PC-3 (cell line): ENCODE measurements at places on chromosomes 6 and 20. TPM values are rescaled to one million over a fixed set of nuclear protein-coding genes. Genes with fewer than 3 reads are reported as not detected.

Gene NOTCH4
- total RNA-seq = 1.7 and 1.8 TPM in 2 replicates

DNA sequence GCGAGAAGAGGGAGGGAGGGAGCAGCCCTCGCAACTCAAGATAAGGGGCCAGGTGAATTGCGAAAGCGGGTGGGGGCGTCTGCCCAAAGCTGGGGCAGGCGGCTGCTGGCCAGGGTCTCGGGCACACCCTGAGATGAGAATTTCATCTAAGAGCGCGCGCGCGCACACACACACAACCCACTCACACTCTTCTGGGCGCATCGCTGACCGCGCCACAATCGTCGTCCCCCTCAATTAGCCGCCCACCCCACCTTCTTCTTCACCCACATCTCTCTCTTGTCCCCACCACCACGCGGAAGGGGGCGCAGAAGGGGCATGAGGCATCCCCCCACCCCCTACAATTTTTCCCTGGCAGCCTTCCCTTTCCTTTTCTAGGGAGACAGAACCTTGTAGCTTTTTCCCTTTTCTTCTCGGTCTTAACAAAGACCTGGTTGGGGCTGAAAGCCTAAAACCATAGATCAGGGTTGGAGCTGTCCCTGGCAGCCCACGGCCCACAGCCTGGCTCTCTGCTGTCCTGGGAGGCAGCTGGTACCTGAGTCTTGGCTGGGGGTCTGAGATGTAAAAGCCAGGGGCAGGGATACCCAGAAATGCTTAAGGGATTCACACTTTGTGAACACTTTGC, 737 bp upstream of the PTPRT start:
- no peak for DNase-seq
- no peaks in the 10 kb centered on the region for H3K4me1 ChIP-seq
- no peaks in the 10 kb centered on the region for H3K36me3 ChIP-seq
- peaks cover 66% of the 10 kb centered on the region for H3K27me3 ChIP-seq
- no peak overlapping the region for H3K27ac ChIP-seq

Gene ATF6B
- total RNA-seq = 33.4 and 35.7 TPM in 2 replicates

Gene GLP1R
- not detected in 2 replicates for total RNA-seq

- no peak for DNase-seq
- no peaks in the 10 kb centered on the region for H3K4me1 ChIP-seq
- H3K27ac ChIP-seq = no peak overlapping the region
These were observed 479.6 kb upstream of the CHD6 start for GRCh38 chr20:42097741-42098140.

- H3K27ac ChIP-seq = no peak overlapping the region
- H3K4me1 ChIP-seq = no peaks in the 10 kb centered on the region
- peak; percentile 13 for DNase-seq
- H3K27me3 ChIP-seq = no peaks in the 10 kb centered on the region
- H3K36me3 ChIP-seq = no peaks in the 10 kb centered on the region
These were observed 141.6 kb downstream of the BTBD9 start for GRCh38 chr6:38498085-38498484.

GRCh38 chr20:24389686-24390085, 79.7 kb upstream of the SYNDIG1 start:
- H3K27me3 ChIP-seq = peaks cover 69% of the 10 kb centered on the region
- no peak for DNase-seq
- H3K4me3 ChIP-seq = no peak overlapping the region
- H3K36me3 ChIP-seq = no peaks in the 10 kb centered on the region
- no peak overlapping the region for H3K27ac ChIP-seq

- no peaks in the 10 kb centered on the region; the same call in 1 of the 2 replicates for H3K36me3 ChIP-seq
- no peaks in the 10 kb centered on the region for H3K4me1 ChIP-seq
- H3K27ac ChIP-seq = no peak overlapping the region
- no peaks in the 10 kb centered on the region for H3K27me3 ChIP-seq
- H3K4me3 ChIP-seq = no peak overlapping the region
- DNase-seq = no peak
These were observed 16.2 kb downstream of the PM20D2 start for GRCh38 chr6:89162047-89162371.

- no peak for DNase-seq
- H3K36me3 ChIP-seq = no peaks in the 10 kb centered on the region
- no peaks in the 10 kb centered on the region for H3K27me3 ChIP-seq
These were observed 5.0 kb downstream of the ASIP start for GRCh38 chr20:34246126-34246626.

- no peak for DNase-seq
- H3K27me3 ChIP-seq = peaks cover 62% of the 10 kb centered on the region
- H3K27ac ChIP-seq = no peak overlapping the region
- H3K4me1 ChIP-seq = no peaks in the 10 kb centered on the region
- H3K36me3 ChIP-seq = no peaks in the 10 kb centered on the region
- no peak overlapping the region for H3K4me3 ChIP-seq
These were observed 86.2 kb upstream of the SNAP25 start for GRCh38 chr20:10132387-10132786.

- no peak overlapping the region for H3K4me3 ChIP-seq
- no peaks in the 10 kb centered on the region for H3K4me1 ChIP-seq
- no peak overlapping the region for H3K27ac ChIP-seq
- DNase-seq = no peak
- no peaks in the 10 kb centered on the region for H3K36me3 ChIP-seq
These were observed 60.7 kb upstream of the LAMA2 start for GRCh38 chr6:128822271-128822670.

DNA sequence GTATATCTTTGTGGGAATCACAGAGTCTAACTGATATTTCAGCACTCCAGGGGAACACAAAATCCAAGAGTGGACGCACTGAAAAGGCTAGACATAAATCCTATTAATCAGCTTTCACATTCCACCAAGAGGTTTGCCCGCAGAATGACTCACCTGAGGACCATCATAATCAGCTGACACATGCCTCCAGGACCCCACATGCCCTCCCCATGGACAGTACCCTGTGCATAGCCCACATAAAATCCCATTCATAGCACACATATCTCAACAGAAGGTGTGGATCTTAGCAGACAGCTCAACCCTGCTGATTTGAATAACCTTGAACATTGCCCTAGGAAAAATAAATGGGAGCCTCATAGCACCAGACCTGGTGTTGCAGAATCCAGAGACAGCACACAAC, 246.8 kb upstream of the TENT5A start:
- H3K27ac ChIP-seq = peak overlapping the region; percentile 99
- no peak overlapping the region for H3K4me3 ChIP-seq
- H3K36me3 ChIP-seq = no peaks in the 10 kb centered on the region

Gene OR2H2
- total RNA-seq = not detected in 2 replicates

DNA sequence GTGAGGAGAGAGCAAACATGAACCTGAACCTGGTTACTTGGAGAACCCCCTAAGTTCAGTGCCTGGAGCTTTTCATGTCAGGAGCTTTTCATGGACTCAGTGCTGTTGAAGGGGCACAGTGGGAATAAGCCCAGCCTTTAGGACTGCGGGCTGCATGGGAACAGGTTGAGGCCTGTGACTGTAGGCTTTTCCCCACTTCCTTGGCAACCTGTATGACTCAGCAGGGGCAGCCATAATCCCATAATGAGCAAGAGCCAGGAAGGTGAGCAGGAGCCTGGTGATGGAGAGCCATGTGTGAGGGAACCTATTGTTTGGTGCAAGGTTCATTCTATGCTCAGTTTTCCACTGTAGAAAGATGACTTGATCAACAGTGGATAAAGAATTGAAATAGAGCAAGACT, 23.4 kb downstream of the MEP1A start:
- no peaks in the 10 kb centered on the region for H3K36me3 ChIP-seq
- H3K4me1 ChIP-seq = 0 out of 2 replicates have a peak, but pooled peaks cover 5% of the 10 kb centered on the region
- no peak overlapping the region for H3K4me3 ChIP-seq

GRCh38 chr20:3223651-3223993, 14.3 kb downstream of the ITPA start:
- DNase-seq = no peak
- no peaks in the 10 kb centered on the region for H3K27me3 ChIP-seq
- peaks cover 15% of the 10 kb centered on the region; the same call in 1 of the 2 replicates for H3K36me3 ChIP-seq
- H3K4me1 ChIP-seq = peaks cover 52% of the 10 kb centered on the region

DNA sequence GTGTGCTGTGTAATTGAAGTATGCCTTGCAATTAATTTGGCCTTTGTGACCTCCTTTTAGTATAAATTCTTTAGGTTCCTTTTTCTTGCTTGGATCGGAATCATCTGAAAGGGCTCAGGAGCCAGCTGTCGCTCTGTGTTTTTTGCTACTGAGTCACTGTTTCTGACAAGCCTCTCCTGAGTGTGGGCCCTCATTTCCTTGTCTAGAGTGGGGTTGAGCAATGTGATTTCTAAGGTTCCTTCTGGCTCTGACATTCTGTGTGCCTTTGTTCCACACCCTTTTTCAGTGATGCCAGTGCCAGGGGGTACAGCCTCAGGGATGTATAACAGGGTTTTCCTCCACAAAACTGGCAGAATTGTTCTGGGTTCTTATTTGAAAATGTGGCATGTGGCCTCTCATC, 26.5 kb downstream of the DAAM2 start:
- no peak overlapping the region for H3K27ac ChIP-seq
- DNase-seq = no peak
- H3K36me3 ChIP-seq = no peaks in the 10 kb centered on the region
- H3K4me1 ChIP-seq = no peaks in the 10 kb centered on the region
- no peak overlapping the region for H3K4me3 ChIP-seq

GRCh38 chr20:63084563-63084927, 77.8 kb upstream of the BHLHE23 start:
- H3K27me3 ChIP-seq = peaks cover 53% of the 10 kb centered on the region
- H3K4me3 ChIP-seq = no peak overlapping the region
- H3K36me3 ChIP-seq = no peaks in the 10 kb centered on the region
- DNase-seq = no peak

DNA sequence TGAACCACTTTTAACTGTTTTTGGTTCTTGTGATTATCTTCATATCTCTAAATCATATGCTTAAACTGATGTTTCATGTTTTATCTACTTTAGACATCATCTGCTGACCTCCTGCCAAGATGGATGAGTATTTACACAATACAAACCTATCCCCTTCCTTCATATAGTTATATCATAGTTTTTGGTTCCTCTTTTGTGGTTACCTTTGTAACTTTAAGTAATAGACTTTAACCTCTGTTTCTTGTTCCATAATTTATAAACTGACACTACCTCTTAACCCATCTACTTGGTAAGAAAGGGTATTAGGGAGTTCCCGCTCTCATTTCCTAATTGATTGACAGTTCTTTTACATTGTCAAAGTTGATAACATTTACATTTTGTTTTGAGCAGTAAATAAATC, 11.9 kb downstream of the PCMT1 start:
- H3K4me3 ChIP-seq = no peak overlapping the region
- peaks cover 7% of the 10 kb centered on the region for H3K36me3 ChIP-seq
- H3K4me1 ChIP-seq = no peaks in the 10 kb centered on the region
- H3K27ac ChIP-seq = no peak overlapping the region
- no peak for DNase-seq

Gene EEF1A2
- total RNA-seq = 463 and 559 TPM in 2 replicates

GRCh38 chr6:128413291-128413690, 107.1 kb downstream of the PTPRK start:
- no peak overlapping the region for H3K27ac ChIP-seq
- H3K27me3 ChIP-seq = no peaks in the 10 kb centered on the region

Gene CAGE1
- total RNA-seq = 0.29 TPM in 1 of 2 replicates, not detected in the other

DNA sequence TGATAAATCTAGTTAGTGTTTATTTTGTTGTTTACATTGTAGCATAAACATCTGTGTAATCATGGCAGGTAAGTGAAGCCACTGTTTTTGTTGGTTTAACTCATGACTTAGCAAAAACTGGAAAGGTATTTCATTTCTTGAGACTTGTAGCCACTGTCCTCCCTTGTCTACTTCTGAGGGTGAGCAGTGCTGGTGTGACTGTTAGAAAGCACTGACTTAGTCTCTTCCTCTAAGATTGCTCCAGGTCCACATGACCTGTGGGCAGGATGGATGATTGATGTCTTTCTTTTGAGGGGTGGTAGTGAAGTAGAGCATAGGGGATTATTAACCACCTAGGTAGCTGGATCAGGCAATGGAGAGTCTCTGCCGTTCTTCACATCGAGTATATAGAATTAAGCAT, 203.8 kb downstream of the ARID1B start:
- H3K27ac ChIP-seq = peak overlapping the region; percentile 61
- no peaks in the 10 kb centered on the region for H3K27me3 ChIP-seq
- H3K4me3 ChIP-seq = peak overlapping the region; percentile 7; the same call in 1 of the 2 replicates

GRCh38 chr20:43985121-43985520, 70.5 kb downstream of the TOX2 start:
- H3K27ac ChIP-seq = no peak overlapping the region
- no peak overlapping the region for H3K4me3 ChIP-seq
- H3K27me3 ChIP-seq = no peaks in the 10 kb centered on the region
- no peaks in the 10 kb centered on the region for H3K36me3 ChIP-seq
- no peaks in the 10 kb centered on the region for H3K4me1 ChIP-seq

GRCh38 chr20:4110885-4111284, 95.5 kb upstream of the RNF24 start:
- H3K36me3 ChIP-seq = no peaks in the 10 kb centered on the region
- H3K4me1 ChIP-seq = peaks cover 40% of the 10 kb centered on the region
- no peak overlapping the region for H3K4me3 ChIP-seq
- H3K27me3 ChIP-seq = no peaks in the 10 kb centered on the region
- peak overlapping the region; percentile 64; the same call in 1 of the 2 replicates for H3K27ac ChIP-seq

- H3K4me1 ChIP-seq = peaks cover 4% of the 10 kb centered on the region; the same call in 1 of the 2 replicates
- no peaks in the 10 kb centered on the region for H3K36me3 ChIP-seq
- H3K4me3 ChIP-seq = no peak overlapping the region
- H3K27me3 ChIP-seq = peaks cover 53% of the 10 kb centered on the region
These were observed 117.6 kb upstream of the ZFP64 start for GRCh38 chr20:52309181-52309580.

- peaks cover 20% of the 10 kb centered on the region for H3K27me3 ChIP-seq
- H3K36me3 ChIP-seq = no peaks in the 10 kb centered on the region
- DNase-seq = no peak
- H3K4me1 ChIP-seq = no peaks in the 10 kb centered on the region
- no peak overlapping the region for H3K4me3 ChIP-seq
These were observed 205.9 kb upstream of the KCNG1 start for GRCh38 chr20:51228763-51229162.

DNA sequence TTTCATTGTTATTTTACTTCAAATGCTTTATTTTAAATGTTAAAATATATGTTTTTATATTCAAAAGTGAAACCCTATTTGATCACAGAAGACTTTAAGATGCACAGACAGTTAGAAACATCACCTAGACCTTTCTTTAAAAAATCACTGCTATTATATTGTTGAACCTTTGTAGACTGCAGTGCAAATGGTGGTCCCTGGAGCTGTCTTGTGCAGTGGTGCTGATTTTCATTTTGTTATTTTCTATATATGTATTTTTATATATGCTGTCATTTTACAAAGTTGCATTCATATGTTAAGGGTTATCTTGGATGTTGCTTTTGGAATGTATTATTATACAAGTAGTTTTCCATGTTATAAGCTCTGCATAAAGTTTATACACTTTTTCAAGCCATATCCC, 18.7 kb upstream of the HLA-B start:
- H3K27ac ChIP-seq = no peak overlapping the region
- peaks cover 6% of the 10 kb centered on the region; the same call in 1 of the 2 replicates for H3K27me3 ChIP-seq
- H3K4me1 ChIP-seq = peaks cover 10% of the 10 kb centered on the region
- no peak for DNase-seq
- no peak overlapping the region for H3K4me3 ChIP-seq

Gene HLA-DMA
- total RNA-seq = 1.7 and 3.0 TPM in 2 replicates
